ENCODE measurements at places on chromosomes 1 and 21.

DNA sequence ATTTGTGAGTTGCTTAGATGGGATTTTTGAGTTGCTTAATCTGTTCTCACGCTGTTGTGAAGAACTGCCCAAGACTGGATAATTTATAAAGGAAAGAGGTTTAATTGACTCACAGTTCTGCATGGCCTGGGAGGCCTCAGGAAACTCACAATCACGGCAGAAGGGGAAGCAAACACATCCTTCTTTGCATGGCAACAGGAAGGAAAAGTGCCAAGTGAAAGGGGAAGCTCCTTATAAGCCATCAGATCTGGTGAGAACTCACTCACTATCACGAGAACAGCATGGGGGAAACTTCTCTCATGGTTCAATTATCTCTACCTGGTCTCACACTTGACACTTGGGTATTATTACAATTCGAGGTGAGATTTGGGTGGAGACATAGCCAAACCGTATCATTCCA, 10.3 kb downstream of the CLIC6 start:
- DNase-seq: no peak

DNA sequence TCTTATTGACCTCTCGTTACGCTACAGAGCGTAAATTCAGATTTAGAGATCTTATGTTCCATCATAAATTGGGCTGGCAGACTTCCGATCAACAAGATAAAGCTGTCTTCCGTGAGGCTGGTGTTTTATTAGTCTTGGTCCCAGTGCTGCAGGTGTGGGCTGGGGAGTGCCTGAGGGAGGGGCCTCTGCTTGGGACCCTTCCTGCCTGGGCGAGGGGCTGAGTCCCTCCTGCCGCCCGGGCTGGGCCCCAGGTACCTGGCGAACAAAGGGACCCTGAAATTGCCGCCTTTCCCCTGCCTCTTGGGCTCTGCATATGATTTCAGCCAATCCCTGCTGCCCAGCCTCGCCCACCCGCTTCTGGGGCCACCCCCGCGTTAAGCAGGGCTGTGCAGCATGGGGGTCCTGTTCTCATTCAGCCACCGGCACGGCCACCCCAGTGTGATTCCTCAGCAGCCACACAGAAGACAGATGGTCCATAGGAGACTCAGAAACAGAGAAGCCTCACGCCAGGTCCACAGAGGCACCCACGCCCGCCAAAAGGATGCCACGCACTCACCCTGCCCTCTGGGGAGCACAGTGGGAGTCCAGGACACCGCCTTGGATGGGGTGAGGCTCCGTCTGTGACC, 6.1 kb upstream of the SAMD11 start:
- no peak for DNase-seq

GRCh38 chr1:48341221-48341620, 118.7 kb downstream of the SLC5A9 start:
- DNase-seq: no peak

DNA sequence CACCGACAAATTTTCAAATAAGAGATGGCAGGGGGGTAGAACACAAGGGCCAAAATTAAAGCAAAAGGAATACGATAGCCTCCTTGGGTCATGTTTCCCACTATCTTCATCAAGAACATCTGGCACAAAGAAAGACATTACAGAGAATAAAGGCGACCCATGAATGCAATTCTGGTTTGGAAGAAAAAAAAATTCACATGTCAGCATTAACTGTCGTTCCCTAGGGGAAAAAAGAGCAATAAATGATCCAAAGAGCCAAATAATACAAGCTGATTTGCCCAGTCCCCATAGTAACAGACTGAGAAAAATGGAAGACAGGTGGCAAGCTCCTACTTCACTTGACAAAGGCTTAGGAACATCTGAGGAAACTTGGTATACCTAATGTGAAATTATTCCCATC, 4.5 kb downstream of the STIL start:
- no peak for DNase-seq

GRCh38 chr1:76867342-76868130, at the start of gene ST6GALNAC5:
TSS of gene ST6GALNAC5 (plus strand) at chr1:76867480.
- DNase-seq: no peak

DNA sequence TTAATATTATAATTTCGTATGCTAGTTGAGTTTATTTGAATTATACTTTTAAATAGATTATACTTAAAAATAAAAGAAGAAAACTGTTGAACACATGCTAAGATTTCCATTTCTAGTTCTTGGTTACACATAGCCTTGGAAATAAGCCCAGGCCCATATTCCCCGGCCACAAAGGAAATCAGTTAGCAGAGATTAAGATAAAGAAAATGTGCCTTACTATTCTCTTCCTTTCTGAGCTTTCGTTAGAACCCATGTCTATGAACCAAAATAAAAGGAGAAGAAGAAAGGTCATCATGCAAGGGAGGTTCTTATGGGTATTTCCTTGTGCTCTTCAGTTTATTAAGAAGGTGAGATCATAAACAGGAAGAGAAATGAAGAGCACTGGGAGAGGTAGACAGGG, 32.3 kb upstream of the CRP start:
- DNase-seq: no peak

GRCh38 chr1:47023268-47024140, at the start of gene CYP4X1:
TSS of gene CYP4X1 (plus strand) at chr1:47023669. CDS start at chr1:47023818, 149 bp downstream.
- peak; percentile 86 for DNase-seq

GRCh38 chr1:117596023-117596720, 9.7 kb upstream of the TENT5C start:
- DNase-seq: no peak

- DNase-seq: peak; percentile 81
These were observed 18.0 kb downstream of the KIAA2013 start for GRCh38 chr1:11908095-11908675.

GRCh38 chr1:233868461-233868860, 36.0 kb upstream of the SLC35F3 start:
- no peak for DNase-seq

DNA sequence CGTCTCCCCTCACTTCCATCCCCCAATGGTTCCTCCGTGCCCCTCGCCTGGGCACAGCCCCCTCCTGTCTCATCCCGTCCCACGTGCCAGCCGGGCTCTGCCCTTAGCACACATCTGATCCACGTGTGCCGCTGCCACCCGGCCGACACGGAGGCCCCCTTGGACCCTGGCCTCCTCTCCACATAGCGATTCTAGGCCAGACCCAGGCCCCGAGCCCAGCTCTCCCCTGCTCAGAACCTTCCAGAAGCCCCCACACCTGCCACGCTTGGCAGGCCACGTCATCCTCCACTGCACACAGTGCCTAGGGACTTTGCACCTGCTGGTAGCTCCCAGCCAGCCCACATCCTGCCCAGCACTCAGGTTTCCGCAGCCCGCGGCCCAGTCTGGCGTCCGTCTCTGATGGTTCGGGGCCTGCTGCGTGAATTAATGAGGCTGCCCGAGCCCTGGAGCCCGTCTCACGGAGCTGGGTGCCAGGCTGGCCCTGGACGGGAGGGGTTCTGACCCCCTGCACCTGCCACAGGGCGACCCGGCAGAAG, 20.1 kb downstream of the PLCH2 start:
- no peak for DNase-seq

GRCh38 chr1:70554341-70554740, 143.3 kb downstream of the CTH start:
- DNase-seq: no peak

GRCh38 chr1:248596615-248597014, 885 bp downstream of the OR2T10 start:
- no peak for DNase-seq

GRCh38 chr1:53539711-53540603, 80.8 kb downstream of the DMRTB1 start:
- DNase-seq: no peak

DNA sequence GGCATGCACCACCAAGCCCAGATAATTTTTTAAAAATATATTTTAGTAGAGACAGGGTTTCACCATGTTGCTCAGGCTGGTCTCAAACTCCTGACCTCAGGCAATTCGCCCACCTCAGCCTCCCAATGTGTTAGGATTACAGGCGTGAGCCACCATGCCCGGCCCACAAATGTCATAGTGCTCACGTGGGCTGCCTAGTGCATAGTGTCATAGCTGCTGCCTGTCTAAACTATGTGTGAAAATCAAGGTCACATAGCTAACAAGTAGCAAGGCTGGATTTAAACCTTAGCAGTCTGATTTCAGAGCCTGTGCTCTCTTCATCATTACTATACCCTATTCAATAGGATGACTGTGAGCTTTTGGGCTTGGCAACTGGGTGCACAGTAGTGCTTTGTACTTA, 10.3 kb downstream of the C1orf141 start:
- DNase-seq: no peak

- DNase-seq: no peak
These were observed 137.7 kb downstream of the RUNX1 start for GRCh38 chr21:34911360-34911759.

GRCh38 chr1:162550925-162551324, 10.6 kb upstream of the UAP1 start:
- DNase-seq: no peak

GRCh38 chr1:169585181-169585580, 1.1 kb downstream of the F5 start:
- DNase-seq: no peak

DNA sequence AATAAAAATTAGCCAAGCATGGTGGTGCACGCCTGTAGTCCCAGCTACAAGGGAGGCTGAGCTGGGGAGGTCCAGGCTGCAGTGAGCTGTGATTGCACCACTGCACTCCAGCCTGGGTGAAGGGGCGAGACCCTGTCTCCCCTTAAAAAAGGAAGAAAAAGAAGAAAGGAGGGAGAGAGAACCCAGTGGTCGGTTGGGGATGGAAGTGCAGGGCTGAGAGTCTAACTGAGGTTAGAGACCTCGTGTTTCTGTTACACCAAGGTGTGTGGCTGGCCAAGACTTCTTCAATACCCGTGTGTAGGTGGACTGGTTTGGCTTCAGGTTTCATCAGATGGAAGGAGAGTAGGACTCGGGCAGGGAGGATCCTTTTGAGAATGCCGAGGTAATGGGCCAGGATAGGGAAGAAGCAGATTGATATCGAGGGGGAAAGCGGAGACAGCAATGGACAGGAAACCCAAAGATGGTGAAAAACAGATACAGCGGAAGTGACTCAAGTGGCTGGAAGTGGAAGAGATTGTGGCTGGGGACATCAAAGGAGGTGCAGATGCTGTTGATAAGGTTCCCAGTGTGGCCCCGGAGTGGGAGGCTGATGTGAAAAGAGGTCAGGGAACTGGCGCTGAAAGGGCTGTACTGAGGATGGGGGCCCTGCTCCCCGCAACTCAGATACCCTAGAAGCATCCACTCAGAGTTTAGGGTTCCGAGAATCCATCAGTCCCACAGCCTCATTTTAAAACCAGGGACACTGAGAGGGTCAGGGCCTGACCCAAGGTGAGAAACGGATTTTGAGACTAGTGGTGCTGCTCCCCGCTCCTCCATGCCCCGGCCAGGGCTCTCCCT, 681 bp upstream of the UBXN10 start:
- DNase-seq: no peak

GRCh38 chr1:172476218-172476811, 32.4 kb upstream of the PIGC start:
- no peak for DNase-seq

GRCh38 chr1:197685785-197686184, 89.5 kb downstream of the DENND1B start:
- DNase-seq: no peak

GRCh38 chr1:53628286-53628955, 110.5 kb downstream of the GLIS1 start:
- DNase-seq: no peak
